A673 (cell line): ENCODE measurements at places on chromosomes 3 and 15.

DNA sequence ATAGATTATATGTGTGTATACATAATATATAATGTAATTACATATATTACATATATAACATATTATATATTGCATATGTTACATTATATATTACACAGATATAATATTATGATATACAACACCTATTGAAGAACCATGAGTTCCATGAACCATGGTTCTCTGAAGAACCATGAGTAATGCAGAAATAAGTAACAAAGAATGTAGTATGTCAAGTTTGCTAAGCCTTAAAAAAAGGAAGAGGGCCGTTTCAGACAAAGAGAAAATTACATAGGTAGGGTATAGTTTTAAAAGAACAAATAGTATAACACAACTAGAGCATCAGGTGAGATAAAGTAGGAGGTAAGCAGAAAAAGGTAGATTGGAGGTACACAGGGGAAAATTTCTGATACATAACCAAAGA is 177.0 kb downstream of the FGF12 start:
- no peak for DNase-seq

DNA sequence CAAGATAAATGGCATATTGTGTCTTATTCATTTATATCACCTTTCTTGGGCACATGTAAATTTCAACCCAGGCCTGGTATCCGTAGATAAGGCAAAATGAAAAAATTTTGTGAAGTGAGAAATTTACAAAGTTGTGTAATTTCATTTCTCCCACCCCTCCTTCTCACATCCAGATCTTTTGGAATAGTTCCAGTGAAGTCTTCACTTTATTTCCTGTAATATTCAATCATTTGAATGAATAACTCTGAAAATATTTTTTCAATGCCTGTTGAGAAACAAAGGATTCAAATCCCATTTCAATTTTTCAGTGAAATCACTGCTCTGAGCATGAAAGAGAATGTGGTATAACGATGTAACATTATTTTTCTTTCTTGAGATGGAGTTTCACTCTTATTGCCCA is 53.4 kb downstream of the BTLA start:
- no peak for DNase-seq

DNA sequence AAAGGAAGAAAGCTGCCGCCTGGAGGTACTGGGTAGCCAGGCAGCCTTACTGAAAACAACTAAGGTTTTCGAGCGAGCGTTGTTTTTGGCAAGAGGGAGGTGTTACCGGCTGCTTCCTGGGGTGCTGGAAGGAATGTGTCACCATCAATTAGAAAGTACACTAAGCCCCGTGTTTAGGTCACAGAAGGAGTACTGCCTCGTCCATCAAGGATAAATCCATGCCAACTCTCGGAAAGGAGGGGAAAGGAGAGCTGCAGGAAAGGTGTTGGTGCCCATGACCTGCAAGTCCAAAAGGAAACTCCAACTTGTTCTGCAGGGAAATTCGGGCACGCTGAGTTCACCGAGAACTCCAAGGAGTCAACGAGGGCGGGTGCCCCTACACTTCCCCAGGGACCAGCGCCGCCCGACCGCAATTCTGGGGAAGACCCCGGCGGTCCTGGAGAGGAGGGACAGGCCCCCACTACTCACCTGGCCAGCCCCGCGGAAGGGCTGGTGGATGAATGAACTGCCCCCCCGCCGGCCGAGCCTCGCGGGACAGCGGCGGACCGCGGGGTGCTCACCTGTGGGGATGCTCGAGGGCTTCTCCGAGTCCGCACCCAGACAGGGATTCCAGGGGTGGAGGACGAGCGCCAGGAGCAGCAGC is 542 bp downstream of the PLOD2 start:
- DNase-seq: peak; percentile 90

DNA sequence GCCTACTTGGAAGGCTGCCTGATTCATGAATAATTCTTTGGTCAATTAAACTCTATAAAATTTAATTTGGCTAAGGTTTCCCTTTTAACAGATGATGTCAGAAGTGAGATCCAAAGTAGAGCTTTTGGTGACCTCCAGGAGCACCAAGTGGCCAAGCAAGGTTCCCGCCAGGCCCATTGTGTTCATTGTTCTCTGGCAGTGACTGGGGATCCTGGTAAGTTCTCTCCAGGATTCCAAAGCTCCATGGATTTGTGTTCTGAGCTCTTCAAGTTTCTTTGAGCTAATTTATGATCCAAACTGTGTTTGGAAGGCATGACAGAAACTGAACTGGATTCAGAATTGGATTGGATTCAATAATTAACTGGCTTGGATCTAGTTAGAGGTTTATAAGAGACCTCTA is 72.0 kb upstream of the ALDH1L1 start:
- peak; percentile 35 for DNase-seq

DNA sequence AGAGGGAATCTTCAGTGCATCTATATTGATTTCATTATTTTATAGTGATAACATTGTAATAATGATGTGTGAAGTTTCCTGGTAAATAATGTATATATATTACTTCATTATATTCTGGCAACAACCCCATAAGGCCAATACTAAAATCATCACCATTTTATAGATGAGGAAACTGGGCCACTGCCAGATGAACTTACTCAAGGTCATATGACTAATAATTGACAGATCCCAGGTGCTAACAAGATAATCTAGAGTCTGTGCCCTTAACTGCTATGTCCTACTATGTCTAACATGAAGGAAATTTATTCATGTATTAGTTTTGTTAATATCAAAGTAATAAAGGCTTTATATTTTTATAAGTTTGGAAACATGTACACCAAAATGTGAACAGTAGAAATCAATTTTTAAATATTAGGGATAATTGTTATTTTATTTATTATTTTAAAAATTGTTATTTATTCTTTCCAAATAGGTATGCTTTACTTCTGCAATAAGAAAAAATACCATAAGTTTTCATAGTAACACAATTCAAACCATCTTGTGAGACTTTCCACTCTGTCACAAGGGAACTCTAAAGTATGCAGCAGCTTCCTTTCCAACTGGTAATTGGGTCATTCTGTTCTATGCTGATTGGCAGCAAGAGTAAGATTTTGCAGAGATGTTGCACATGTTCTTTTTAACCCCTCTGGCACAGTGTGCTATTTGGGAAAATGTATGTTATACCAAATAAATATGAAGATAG is 90.8 kb upstream of the CMC1 start:
- DNase-seq: no peak

- DNase-seq: no peak
Observed at GRCh38 chr3:50230104-50230793, 5.8 kb upstream of the GNAI2 start.

- no peak for DNase-seq
Observed at GRCh38 chr15:81858586-81858985, 187.2 kb downstream of the MEX3B start.

GRCh38 chr15:51816611-51817010 is 12.8 kb upstream of the TMOD3 start:
- DNase-seq: no peak

DNA sequence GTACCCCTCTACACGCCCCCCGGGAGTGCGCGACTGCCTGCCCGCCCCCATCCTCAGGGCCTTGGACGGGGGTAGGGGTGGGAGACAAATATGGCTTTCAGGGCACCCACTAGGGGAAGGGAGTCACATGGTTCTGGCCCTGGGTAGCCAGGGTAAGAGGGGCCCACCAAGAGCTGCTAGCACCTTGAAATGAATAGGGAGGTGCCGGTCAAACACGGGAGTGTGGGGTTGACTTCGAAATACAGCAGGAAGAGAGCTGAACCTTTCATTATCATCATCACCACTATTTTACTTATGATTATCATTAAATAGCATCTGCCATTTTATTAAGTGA is 489.1 kb downstream of the MAGI1 start:
- DNase-seq: no peak

DNA sequence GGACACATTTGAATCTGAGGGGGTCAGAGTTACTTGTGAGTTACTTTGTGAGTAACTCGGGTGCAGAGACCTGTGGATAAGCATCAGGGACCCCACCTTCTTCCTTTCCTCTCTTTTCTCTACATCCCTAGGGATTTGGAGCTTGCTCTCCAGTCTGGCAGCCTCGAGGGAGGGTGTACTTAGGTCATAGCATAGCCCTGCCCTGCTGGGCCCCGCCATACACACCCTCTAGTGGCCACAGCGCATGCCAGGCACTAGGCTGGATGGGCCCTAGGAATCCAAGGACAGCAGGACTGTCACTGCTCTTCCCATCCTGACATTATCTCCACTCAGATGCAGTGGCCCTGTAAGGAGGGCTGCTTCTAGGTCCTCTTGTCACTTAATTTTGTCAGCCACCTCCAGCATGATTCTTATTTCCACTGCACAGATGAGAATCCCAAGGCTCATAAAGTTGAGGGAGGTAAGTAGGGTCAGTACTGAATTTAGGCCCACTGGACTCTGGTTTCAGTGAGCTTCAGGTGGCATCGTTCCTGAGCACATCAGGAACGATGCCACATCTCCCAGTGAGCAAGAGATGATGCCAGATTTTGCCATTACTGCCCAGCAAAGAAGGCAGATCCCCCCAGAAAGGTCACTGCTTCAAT is 3.6 kb upstream of the SMAD6 start:
- peak; percentile 84 for DNase-seq

- no peak for DNase-seq
Observed at GRCh38 chr3:138877226-138877625, 42.5 kb upstream of the PIK3CB start.

DNA sequence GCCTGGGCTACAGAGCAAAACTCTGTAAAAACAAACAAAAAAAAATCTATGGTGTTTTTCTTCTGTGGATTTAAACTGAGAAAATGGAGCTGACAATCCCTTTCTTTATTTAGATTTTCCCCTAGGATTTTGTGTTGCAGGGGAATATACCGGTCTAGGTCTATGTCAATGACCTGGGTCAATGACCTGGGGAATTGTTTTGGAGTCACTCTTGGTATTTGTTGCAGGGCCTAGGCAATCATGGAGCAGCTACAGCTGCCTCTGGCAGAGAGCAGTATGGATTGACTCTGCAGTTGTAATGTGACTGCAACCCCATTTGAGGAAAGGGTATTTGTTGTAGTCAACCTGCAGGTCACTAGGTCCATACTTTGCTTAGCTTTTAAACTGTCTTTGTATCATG is 37.6 kb upstream of the SLC7A14 start:
- no peak for DNase-seq

- no peak for DNase-seq
Observed at GRCh38 chr15:89192766-89193165, 28.6 kb downstream of the RLBP1 start.

GRCh38 chr15:39837454-39837853 is 54.8 kb upstream of the FSIP1 start:
- DNase-seq: no peak

DNA sequence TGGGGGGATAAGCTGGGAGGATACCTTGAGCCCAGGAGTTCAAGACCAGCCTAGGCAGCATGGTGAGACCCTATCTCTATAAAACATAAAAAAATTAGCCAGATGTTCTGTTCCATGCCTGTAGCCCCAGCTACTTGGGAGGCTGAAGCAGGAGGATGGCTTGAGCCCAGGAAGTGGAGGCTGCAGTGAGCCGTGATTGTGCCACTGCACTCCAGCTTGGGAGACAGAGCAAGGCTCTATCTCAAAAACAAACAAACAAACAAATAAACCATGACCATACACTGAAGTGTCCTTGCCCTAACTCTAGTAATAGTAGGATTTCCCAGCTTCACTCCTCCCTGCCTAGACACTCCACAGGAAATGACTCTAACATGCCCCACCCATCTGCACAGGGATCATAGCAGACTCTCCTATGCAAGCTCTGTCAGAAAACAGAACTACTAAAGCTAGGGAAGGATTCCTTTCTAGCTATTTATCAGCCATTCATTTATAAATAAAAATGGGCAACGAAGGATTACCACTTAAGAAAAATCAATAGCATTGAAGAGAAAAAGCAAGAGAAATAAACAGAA is 4.6 kb downstream of the ERICH6 start:
- peak; percentile 24 for DNase-seq

DNA sequence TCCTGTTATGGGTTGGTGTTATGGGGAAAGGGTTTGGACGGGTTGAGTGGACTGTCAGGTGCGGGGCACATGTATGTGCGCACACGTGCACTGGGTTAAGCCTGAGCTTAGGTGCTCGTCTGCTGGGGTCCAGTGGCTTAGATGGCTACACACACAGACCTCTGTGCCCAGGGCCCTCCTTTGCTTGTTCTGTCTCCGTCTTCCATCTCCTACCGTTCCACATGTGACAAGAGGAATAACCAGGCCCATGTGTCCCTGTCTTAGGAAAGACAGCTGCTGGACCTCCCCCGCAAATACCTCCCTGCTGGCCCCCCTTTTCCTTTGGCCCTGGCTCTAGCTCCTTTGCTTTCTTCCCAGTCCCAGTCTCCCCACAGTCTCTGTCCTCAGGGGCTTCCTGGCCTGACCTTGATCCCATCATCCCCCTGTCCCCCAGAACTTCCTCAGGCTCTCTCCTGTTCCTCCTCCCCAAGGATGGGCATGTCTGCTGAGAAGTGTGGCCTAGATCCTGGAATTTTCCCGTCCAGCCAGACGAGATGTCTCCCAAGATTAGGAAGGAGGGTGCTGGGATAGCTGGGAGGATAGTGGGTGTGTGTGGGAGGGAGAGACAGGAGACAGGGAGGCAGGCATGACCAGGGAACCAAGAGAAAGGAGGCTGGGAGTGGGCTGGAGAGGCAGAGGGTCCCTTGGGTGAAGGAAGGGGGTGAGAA is 797 bp upstream of the THPO start:
- DNase-seq: no peak

- peak; percentile 49 for DNase-seq
Observed at GRCh38 chr15:66842710-66843441, 140.8 kb downstream of the SMAD6 start.

- no peak for DNase-seq
Observed at GRCh38 chr3:160027541-160028195, 39.0 kb downstream of the IL12A start.

GRCh38 chr3:104906001-104906639 is 460.6 kb upstream of the ALCAM start:
- DNase-seq: no peak

- DNase-seq: no peak
Observed at GRCh38 chr3:195198426-195199346, 72.3 kb downstream of the XXYLT1 start.

- peak; percentile 64 for DNase-seq
Observed at GRCh38 chr3:126202276-126202675, 21.9 kb upstream of the ALDH1L1 start.

DNA sequence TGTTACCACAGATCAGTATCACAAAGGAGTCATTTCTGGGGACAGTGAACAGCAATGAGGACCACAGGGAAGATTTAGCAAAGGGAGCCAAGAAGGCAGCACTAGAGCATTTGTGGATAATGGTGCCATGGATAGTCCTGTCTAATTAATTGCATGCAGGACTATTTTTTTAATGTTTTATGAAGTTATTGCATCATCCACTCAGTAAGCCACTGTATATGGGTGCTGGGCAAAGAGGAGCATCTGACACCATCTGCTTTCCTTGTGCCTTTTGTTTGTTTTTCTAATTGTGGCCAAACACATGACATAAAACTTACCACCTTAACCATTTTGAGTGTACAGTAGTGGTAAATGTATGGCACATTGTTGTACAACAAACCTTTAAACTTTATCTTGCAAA is 301.1 kb upstream of the LRRFIP2 start:
- DNase-seq: no peak

GRCh38 chr3:66354001-66354400 is 133.2 kb downstream of the SLC25A26 start:
- no peak for DNase-seq

GRCh38 chr3:171783626-171784025 is 26.7 kb downstream of the PLD1 start:
- DNase-seq: no peak
